ENCODE measurements at places on chromosomes 6 and 20.
A peak's percentile ranks its signal among the peaks of the same experiment; 100 is the strongest.

GRCh38 chr6:134173936-134174671, 121.7 kb upstream of the SLC2A12 start:
- peak; percentile 81 for DNase-seq

DNA sequence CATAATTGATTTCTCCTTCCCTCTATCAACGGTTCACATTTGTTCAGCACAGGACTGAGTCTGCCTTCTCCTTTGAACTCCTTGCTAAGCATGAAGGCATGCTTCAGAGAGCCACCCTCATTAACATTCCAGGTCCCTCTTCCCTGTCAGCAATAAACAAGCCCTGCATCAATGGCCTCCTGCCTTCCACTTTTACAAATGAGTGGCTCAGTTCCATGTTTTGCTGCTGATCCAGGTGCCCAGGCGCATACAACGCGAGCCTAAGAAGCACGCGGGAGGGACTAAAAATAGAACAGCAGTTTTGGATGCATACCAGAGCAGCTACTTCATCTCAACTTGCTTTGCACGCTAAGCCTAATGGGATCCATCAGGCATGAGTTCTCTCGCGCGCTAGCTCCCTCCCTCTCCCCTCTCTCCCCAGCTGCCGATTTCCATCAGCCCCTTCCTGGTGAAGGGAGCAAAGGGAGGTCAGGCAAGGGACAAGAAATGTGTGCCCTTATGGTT, 53.4 kb downstream of the TRAF3IP2 start:
- DNase-seq = no peak

DNA sequence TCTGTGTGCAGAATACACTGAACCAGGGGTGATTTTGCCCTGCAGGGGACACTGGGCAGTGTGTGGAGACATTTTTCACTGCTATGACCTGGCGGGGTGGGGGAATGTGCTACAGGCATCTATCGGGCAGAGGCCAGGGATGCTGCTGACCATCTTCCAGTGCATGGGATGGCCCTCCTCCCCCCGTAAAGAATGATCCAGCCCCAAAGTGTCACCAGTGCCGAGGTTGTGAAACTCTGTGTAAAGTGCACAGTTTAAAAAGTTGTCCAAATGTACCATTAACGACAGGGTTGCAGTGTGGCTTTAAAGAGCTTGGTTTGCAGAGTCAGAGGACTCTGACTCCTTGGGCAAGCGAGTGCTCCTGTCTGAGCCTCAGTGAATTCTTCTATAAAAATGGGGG, 72.1 kb downstream of the SULF2 start:
- no peak for DNase-seq

DNA sequence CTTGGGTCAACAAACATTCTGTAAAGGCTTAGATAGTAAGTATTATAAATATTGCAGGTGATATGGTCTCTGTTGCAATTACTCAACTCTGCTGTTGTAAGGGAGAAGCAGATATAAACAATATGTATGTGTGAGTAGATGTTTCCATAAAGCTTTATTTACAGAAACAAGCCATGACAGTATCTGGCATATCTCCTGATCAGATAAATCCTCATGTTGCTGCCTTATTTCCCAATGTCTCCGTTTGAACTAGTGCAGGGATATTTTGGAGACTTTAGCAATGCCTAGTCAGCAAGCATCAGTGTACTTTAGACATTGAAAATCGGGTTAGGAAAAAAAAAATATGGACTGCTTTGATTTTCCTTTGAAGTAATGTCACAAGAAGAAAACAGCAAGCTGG, 96.1 kb downstream of the LAMA2 start:
- DNase-seq = no peak

GRCh38 chr20:1846341-1846740, 48.9 kb upstream of the SIRPA start:
- DNase-seq = no peak

DNA sequence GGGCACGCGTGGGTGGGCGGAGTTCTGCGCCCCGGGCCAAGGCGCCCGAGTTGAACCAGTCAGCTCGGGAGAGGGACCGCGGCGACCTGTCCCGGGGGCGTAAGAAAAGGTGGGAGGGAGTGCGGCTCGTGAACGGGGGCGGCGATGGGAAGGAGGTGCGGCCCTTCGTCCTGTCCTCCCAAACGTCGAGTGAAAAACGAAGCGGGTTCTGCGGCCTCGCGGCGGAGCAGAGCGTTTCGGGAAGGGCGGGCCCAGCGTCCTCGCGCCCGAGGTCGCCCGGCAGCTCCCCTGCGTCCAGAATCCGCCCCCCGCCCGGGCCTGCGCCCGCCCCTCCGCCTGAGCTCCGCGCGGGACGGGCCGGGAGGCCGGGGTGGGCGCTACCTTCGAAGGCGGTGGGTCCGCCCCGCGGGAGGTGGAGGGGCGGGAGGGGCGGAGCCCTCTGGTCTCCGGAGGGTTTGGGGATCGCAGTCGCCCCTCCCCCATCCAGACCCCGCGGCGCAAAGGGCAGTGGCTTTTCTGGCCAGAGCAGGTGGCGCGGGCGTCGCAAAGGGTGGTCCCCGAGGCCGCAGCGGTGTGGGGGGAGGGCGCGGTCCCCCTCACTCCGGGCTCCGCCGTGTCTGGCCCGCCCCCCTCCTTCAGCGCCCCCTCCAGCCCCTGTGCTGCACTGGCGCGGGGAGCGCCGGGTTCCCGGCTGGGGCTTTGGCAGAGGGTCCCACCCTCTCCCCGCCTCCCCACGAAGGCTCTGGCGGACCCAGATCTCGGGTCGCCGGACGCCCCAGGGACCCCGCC, 838 bp downstream of the STMN3 start:
- no peak for DNase-seq

- DNase-seq = peak; percentile 70
Observed at GRCh38 chr6:31308050-31308844, 36.4 kb upstream of the HLA-C start.

- no peak for DNase-seq
Observed at GRCh38 chr6:36064770-36065396, 37.3 kb downstream of the MAPK14 start.

DNA sequence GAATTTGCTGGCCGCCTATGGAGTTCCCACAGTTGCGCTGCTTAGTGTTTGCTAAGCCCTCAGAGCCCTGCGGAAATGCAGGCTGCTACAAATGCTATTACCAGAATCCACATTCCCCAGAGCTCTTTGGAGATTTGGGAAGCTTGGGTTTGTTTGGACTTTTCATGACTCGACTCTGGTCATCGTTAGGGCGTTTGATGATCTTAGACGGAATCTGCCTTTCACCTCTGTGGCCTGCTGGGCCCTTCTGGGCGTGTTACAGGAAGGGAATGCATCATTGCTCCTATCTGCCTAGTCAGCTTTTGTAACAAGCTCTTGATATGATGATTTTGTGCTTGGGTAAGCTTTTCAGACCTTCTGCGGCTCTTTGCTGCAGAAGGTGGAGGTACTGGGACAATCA, 50.8 kb downstream of the EYA2 start:
- no peak for DNase-seq

GRCh38 chr20:56447227-56447626, 21.2 kb upstream of the RTF2 start:
- no peak for DNase-seq

GRCh38 chr6:145009711-145010110, 724.6 kb downstream of the UTRN start:
- DNase-seq = no peak

GRCh38 chr6:3033652-3034051, 34.0 kb downstream of the NQO2 start:
- DNase-seq = no peak

- no peak for DNase-seq
Observed at GRCh38 chr6:23073821-23074220, 504.5 kb downstream of the HDGFL1 start.

- no peak for DNase-seq
Observed at GRCh38 chr6:81704700-81705099, 47.8 kb downstream of the TENT5A start.

- no peak for DNase-seq
Observed at GRCh38 chr6:22401206-22401605, 104.4 kb upstream of the PRL start.

DNA sequence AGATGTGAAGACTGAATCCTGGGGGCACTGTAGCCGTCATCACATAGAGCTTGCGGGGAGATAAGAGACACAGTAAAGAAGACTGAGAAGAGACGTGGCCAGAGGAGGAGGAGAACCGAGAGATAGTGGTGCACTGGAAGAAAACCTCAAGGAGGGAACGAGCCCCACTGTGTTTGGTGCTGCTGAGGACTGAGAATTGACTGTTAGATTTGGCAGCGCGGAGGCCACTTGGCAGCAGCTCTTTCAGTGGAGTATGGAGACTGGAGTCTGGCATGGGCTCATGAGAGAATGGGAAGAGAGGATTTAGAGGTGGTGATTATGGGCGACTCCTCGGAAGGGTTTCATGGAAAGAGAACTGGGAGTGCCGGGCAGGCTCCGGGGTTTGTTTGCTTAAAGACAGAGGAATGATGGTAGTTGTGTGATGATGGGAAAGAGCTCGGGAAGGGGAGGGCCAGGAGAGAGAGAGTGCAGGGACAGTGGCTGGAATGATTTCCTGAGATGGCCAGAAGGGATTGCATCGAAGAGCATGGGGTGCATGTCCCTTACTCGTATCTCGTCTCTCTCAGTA, 18.0 kb downstream of the CDYL start:
- no peak for DNase-seq

DNA sequence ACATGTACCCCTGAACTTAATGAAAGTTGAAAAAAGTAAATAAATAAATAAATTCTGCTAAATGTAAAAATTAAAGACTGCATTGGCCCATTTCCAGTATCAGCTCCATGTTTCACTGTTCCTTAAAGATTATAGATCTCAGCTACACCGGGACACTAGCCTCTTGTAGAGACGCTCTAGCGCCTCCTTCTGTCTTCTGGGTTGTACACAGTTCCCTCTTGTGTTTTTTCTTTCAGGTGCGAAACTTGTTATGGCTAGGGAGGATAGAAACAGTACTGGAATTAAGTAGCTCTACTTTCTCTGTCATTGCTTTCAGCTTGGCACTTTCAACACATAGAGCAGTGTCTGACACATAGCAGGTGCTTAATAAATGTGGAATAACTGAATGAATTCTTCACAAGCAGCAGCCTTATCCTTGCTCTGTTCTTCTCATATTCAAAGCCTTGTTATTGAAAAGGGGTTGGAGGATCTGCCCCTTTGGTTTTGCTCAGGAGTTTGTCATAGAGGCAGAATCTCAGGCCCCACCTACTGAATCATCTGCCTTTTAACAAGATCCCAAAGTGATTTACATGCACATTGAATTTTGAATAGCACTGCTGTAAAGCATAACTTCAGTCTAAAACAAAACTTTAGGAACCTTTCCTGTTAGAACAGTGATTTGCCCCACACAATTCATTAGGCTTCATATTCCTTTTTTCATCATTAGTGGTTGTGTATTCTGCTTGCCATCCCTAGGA, 92.3 kb downstream of the FIG4 start:
- no peak for DNase-seq

GRCh38 chr6:105648276-105648675, 245.4 kb upstream of the PREP start:
- no peak for DNase-seq

DNA sequence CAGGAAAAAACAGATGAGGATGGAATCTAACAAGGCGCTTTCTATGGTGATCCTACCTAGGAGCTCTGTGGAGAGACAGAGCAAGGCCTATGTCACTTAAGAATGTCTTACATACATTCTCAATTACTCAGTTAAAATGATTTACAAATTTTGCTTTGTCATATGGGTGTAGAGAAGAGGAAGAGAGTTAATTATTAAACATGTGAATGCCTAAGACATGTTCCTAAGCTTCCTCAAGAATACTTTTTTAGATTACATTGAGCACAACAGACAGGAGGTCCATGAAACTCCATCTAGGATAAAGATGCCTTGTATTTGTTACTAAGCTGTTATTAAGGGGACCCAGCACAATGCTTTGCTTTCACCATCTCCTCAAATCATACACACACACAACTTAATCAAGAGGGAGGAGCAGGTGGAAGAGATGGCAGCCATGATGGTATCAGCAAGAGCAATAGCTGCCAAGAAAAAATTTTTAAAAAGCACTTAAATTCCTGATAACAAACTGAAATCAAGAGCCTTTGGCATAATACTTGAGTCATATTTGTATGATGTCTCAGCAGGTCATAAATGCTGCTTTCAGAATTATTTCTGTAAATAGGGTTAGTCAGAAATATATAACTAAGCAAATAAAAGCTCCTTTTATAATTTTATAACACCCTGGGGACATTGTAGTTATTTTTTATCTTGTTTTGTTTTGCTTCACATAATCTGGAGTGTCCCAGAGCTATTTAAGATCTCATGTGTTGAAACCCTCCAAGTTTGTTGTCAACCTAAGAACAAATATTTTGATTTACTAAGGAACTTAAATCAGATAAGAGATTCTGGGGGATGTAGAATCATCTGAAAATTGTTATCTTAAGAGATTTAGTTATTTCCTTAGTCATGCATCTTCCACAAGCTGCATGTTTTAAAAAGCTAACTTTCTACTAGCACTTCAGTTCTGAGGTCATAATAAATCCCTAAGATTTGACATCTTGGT, 70.0 kb upstream of the CD2AP start:
- no peak for DNase-seq

DNA sequence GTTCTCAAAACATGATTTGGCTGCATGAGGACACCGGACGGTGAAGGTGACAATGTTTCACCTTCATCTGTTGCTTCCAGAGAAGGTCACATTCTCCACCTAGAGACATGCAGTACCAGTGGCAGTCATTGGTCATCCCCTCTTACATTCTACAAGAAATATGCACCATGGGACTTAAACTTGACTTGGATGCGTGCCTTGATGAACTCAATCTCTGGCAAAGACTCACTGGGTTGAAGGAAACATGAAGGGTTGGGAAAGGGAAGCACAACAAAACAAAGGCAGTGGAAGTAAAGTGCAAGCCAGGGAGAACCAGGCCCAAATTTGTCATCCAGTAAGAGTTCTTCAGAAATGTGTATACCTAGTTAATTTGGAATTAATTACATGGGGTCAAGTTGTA, 39.4 kb upstream of the ARMH2 start:
- no peak for DNase-seq

DNA sequence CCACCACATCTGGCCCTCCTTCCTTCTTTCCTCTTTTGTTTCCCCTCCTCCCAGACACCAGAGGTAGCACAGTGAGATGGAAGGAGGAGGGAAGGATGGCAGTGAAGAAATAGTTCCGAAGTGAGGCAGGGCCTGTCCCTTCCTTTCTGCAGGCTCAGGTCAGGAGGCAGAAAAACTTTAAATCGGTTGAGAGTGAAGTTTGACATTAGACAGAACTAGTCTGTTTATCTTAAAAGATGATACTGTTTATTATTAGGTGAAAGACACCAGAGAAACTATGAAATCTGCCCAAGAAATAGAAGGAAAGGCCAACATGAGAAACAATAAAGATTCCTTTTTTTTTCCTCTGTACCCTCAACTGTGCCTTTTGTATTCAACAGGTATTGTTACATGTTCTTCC, 670.3 kb downstream of the UTRN start:
- no peak for DNase-seq
